ENCODE measurements at places on chromosomes 3 and 15.

GRCh38 chr15:99402014-99402729, 150.9 kb downstream of the LRRC28 start:
- DNase-seq, result no peak

- no peak for DNase-seq
Observed at GRCh38 chr3:65806600-65806999, 232.1 kb downstream of the MAGI1 start.

GRCh38 chr3:135864060-135864459, 101.5 kb upstream of the PPP2R3A start:
- no peak for DNase-seq

- DNase-seq, result no peak
Observed at GRCh38 chr15:38145651-38146111, 107.0 kb upstream of the SPRED1 start.

GRCh38 chr3:87088993-87089841, 98.3 kb upstream of the VGLL3 start:
- no peak for DNase-seq

GRCh38 chr3:195052939-195053338, 218.0 kb downstream of the XXYLT1 start:
- DNase-seq, result no peak

DNA sequence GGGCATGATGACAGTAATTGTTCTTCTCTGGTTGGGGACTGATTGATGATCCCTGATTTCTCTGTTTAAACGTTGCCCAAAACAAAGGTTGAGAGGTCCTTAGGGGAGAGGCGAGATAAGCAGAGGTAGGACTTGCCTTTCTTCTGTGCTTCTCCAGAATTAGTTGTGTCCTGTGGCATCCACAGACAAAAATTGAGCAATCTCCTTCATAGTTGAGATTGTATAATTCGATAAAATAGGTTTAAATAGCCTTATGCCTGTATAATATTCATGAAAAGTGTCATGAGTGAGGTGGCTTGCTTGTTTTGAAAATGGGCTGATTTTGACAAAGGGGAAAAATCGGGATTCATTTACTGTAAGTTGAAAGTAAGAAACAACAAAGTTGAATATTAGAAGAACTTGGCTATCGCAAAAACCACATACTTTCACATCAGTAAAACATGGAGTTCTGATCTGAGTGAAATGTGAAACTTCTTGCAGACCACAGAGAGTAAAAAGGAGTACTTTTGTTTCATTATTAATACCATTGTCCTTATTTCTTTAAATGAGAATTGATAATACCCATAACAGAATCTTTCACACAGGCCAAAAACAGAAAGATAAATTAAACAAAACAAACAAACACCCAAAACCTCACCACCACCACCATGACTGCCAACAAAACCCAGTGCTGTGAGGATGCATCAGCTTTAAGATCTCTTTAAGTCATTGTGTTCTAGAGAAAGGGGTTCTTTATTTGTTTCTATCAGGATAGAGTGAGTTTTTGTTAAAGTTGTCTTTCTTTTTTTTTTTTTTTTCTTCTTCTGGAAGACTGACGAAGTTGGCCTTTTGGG, 155.7 kb downstream of the LPP start:
- no peak for DNase-seq

DNA sequence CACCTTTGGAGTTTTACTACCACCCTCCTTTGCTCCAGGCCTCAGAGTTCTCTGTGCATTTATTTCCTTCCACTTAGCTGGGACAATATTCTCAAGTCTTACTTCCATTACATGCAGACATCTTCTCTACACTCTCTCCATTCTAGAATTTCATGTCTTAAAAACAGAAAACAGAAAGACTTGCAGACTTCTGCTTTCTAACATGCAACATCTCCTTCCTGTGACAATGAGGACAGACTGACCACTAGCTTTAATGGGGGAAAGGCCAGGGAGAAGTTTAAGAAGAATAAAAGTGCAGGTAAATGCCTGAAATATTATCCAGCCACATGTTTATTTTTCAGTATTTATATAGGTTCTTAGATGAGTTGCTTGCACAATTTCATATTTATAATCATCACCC, 17.1 kb upstream of the CSTA start:
- no peak for DNase-seq

GRCh38 chr3:155504682-155505081, 211.2 kb upstream of the STRIT1 start:
- DNase-seq, result no peak

GRCh38 chr3:84586427-84586826, 372.4 kb upstream of the CADM2 start:
- no peak for DNase-seq

GRCh38 chr3:12182687-12183441, 24.2 kb upstream of the TIMP4 start:
- DNase-seq, result no peak

DNA sequence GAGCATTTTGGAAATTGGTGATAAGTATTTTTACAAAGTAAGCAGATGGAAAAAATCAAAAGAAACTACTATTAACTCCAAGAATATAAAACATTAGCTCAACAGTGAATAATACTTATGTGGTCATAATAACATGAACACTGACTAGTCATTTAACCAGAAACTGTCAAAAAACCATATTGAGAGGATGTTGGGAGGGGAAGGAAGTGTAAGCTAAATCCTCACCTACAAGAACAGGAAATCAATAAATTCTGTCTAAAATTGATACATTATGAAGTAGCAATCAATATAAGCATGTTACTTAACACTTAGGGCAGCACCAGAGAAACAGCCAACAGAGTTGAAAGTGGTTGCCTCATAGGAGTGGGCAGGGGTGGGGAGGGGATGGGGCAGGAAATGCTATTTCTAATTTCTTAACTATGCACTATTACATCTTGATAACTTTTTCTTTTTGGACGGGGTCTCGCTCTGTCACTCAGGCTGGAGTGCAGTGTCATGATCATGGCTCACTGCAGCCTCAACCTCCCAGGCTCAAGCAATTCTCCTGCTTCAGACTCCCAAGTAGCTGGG, 41.7 kb downstream of the CCR3 start:
- no peak for DNase-seq

Measured in stimulated activated CD8-positive, alpha-beta memory T cell treated with anti-CD3 and anti-CD28 coated beads, Interleukin-7, amount 100 ng/mL, for 24 hours (primary cell).